Stimulated activated CD4-positive, alpha-beta T cell treated with anti-CD3 and anti-CD28 coated beads, Interleukin-4, amount 100 ng/mL, for 4 hours (primary cell): ENCODE measurements at places on chromosomes 5 and 9.

GRCh38 chr5:126452477-126452876 lies 29.3 kb downstream of the GRAMD2B start:
- no peak for DNase-seq

DNA sequence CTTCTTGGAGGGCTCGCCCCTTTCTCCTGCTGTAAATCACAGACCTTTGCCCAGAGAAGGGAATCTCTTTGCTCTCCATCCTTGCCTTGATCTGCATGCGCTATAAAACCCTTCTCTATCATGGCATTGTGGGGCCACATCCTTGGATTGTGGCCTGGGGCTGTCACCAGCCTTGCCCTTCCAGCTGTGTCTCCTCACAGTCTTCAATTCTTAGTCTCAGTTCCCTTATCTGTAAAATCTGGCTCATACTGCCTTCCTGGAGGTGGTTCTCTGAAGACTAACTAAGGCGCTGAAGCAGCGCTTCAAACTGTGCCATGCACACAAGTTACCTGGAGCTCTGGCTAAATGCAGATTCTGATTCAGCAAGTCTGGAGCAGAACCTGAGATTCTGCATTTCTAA lies 53.4 kb upstream of the RARS1 start:
- no peak for DNase-seq

GRCh38 chr9:134174526-134175290 lies 10.3 kb upstream of the RNU6ATAC start:
- no peak for DNase-seq

DNA sequence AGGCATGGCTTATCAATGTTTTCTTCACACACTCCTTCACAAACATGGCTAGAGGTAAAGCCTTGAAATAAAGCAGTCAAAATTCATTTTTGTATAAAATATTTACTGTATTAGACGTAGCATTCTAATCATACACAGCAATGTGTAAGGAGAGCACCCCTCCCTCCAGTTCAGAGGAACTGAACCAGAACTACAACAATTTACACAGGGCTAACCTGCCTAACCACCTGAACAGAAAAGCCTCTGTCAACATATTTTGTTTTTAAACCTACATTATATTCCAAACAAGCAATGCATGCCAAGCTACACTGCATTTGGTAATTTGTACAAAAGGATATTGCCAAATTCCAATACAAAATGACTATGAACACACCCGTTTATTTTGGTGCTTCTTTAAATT lies 41.6 kb downstream of the MLLT3 start:
- DNase-seq = no peak

GRCh38 chr9:94144394-94144793 lies 60.1 kb downstream of the PTPDC1 start:
- no peak for DNase-seq

GRCh38 chr5:77280036-77280435 lies 69.6 kb downstream of the PDE8B start:
- DNase-seq = no peak

DNA sequence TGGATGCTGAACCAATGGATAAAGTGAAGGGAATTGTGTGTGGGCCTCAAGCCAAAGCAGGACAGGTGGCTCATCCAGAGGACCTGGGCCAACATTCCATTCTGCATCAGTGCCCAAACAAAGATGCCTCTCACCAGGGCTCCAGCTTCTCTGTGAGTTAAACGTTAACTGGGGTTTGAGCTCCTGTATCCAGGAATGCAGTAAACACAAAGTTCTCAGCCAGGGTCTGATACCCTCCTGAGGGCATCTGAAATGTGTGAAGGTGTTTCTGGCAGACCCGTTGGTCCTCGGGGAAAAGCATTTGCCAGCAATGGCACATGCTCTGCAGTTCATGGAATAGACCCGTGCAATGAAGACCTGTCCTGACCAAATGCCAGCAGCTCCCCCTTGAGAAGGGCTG lies 33.9 kb upstream of the AOPEP start:
- DNase-seq = no peak

DNA sequence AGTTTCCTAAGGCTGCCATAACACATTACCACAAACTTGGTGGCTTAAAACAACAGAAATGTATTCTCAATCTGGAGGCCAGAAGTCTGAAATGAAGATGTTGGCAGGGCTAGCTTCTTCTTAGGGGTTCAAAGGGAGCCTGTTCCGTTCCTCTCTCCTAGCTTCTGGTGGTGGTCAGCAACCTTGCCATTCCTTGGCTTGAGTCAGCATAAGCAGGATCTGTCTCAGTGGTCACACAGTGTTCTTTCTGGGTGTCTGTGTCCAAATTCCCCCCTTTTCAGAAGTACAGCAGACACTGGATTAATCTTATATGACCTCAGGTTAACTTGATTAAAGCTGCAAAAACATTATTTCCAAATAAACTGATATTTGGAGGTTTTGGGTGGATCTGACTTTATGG lies 2.1 kb upstream of the OSMR start:
- DNase-seq = no peak

DNA sequence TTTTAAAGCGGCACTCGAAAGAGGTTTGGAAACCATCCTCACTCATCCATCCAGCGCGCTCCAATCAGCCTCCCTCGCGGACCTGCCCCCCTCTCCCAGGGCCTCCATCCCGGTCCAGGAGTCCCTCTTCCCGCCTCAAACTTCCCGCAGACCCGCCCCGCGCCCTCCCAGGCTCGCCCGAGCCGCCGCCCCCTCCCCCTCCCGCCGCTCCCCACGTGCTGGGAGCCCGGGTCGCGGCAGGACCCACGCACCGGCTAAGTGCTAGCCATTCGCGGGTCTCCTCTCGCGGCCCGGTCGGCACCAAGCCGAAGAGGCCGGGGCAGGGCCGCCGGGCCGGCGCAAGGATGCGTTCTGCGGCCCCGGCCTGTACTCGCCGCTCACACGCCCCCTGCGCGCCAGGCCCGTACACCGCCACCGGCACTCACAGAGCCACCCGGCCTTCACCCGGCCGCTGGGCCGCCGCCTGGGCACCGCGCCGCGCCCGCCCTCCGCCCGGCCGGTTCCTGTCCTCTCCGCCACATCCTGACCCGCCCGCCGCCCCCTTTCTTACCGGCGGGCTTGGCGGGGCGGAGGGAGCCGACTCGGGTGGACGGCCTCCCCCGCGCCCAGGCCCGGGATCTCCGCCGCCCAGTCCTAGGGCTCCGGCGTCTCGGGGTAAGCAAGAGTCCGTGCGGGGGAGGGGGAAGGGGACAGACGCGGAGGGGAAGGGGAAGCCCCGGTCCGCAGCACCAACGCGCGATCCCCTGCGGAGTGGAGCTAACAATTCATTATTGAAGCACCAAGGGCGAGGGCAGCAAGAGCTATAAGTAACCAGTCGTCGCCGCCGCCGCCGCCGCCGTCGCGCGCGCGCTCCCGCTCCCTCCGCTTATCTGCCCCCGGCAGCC lies 576 bp downstream of the CHD1 start:
- peak; percentile 27 for DNase-seq
